ENCODE measurements at places on chromosomes 1 and 21. TPM values are rescaled to one million over a fixed set of nuclear protein-coding genes. Genes with fewer than 3 reads are reported as not detected.

VHLL gene
- total RNA-seq = not detected

FOXO6 gene
- 0.15 TPM for total RNA-seq

OR14K1 gene
- not detected for total RNA-seq

CYP4A11 gene
- total RNA-seq = not detected

CCDC181 gene
- 0.17 TPM for total RNA-seq

LCE2A gene
- total RNA-seq = not detected

CASQ2 gene
- total RNA-seq = not detected

KPRP gene
- total RNA-seq = not detected

MX1 gene
- total RNA-seq = 138 TPM

DNA sequence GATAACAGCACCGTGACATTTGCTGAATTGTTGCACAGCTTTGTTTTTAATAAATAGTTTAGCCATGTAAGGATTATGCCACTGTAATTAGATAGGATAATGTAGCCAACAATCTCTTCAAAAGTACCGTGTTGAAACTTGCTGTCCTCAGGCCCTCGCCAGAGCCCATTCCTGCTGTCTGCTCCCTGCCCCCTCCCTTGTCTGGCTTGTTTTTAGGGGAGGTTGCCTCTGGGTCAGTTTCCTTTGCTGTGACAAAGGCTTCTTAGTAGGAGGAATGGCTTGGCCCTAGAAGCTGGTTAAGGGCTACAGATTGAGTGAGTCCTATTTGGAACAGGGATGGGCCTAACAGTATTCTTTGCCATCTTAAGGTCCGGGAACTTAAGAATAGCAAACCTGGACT is 107.9 kb downstream of the LMO4 start:
- H3K36me3 ChIP-seq = no peaks in the 10 kb centered on the region
- peaks cover 3% of the 10 kb centered on the region for H3K4me1 ChIP-seq
- H3K27ac ChIP-seq = no peak overlapping the region
- DNase-seq = no peak
- peaks cover 10% of the 10 kb centered on the region for H3K27me3 ChIP-seq
- no peak overlapping the region for H3K4me3 ChIP-seq

DNA sequence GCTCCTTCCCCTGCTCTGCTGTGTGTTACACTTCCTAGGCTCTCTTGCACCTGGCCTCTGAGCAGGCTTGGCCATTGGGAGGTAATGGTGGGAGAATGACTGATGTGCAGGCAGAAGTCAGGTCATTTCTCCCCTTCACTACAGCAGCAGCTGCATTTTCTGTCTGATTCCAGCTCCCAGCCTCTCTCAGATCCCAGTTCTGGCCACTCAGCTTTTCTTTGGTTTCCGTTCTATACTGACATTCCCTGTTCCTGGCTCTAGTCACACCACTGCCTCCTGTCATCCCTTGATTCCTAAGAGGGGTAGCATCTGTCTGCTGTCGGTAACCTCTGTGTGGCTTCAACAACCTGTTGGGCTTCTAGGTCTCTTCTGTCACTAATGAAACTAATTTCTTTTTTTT is 127.7 kb upstream of the HOOK1 start:
- H3K36me3 ChIP-seq = no peaks in the 10 kb centered on the region
- H3K4me3 ChIP-seq = no peak overlapping the region
- H3K27me3 ChIP-seq = no peaks in the 10 kb centered on the region
- no peak overlapping the region for H3K27ac ChIP-seq
- H3K4me1 ChIP-seq = no peaks in the 10 kb centered on the region

GRCh38 chr21:15204970-15205286 is 140.1 kb upstream of the NRIP1 start:
- H3K36me3 ChIP-seq = no peaks in the 10 kb centered on the region
- H3K27ac ChIP-seq = no peak overlapping the region
- DNase-seq = no peak
- H3K4me1 ChIP-seq = no peaks in the 10 kb centered on the region
- no peak overlapping the region for H3K4me3 ChIP-seq

DNA sequence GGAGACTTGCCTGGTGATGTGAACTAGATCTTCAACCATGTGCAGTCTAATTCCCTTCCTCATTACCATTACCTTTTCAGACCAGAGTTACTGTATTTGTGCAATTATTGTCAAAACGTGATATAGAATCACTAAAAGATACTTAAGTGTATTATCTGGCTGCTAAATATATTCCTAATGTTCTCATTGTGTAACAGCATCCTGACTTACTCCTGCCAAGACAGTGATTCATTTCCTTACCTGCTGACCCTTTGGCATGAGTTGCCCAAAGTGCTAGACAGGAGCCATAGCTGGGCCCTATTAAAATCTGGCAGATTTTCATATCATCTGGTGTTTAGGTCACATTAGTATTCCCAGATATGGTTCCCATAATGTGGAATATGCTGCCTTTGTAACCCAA is 598.3 kb upstream of the CAMK1G start:
- H3K4me3 ChIP-seq = no peak overlapping the region
- no peaks in the 10 kb centered on the region for H3K27me3 ChIP-seq
- no peak overlapping the region for H3K27ac ChIP-seq
- H3K4me1 ChIP-seq = peaks cover 21% of the 10 kb centered on the region
- no peak for DNase-seq
- no peaks in the 10 kb centered on the region for H3K36me3 ChIP-seq

GRCh38 chr1:212125654-212126053 is 90.1 kb downstream of the DTL start:
- H3K27ac ChIP-seq = no peak overlapping the region
- peaks cover 3% of the 10 kb centered on the region for H3K4me1 ChIP-seq
- no peak for DNase-seq
- H3K36me3 ChIP-seq = peaks cover 19% of the 10 kb centered on the region

GRCh38 chr1:33337441-33337840 is 16.5 kb upstream of the A3GALT2 start:
- H3K27ac ChIP-seq = no peak overlapping the region
- DNase-seq = no peak
- H3K36me3 ChIP-seq = no peaks in the 10 kb centered on the region
- no peak overlapping the region for H3K4me3 ChIP-seq
- no peaks in the 10 kb centered on the region for H3K27me3 ChIP-seq
- H3K4me1 ChIP-seq = peaks cover 32% of the 10 kb centered on the region

DNA sequence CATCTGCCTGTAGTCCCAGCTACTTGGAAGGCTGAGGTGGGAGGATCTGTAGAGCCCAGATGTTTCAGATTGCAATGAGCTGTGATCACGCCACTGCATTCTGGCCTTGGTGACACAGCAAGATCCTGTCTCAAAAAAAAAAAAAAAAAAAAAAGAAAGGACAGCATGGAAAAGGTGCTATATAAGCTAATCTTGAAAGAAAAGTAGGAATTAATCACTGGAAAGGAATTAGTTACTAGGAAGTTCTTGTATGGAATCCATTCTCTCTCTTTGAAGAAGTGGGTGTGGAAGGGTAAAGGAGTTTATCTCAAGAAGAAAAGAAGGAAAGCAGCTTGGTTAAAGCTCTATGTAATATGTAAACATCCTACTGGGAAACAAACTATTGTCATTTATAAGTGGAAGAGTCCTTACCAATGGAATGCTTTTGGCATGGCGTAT is 339.2 kb downstream of the DPYD start:
- DNase-seq = no peak
- H3K27me3 ChIP-seq = no peaks in the 10 kb centered on the region
- no peak overlapping the region for H3K4me3 ChIP-seq
- H3K4me1 ChIP-seq = no peaks in the 10 kb centered on the region
- peaks cover 15% of the 10 kb centered on the region for H3K36me3 ChIP-seq

- H3K27ac ChIP-seq = no peak overlapping the region
- DNase-seq = no peak
- no peaks in the 10 kb centered on the region for H3K4me1 ChIP-seq
- H3K36me3 ChIP-seq = no peaks in the 10 kb centered on the region
- peaks cover 3% of the 10 kb centered on the region for H3K27me3 ChIP-seq
Observed at GRCh38 chr1:49052102-49052501, 275.4 kb upstream of the BEND5 start.

DNA sequence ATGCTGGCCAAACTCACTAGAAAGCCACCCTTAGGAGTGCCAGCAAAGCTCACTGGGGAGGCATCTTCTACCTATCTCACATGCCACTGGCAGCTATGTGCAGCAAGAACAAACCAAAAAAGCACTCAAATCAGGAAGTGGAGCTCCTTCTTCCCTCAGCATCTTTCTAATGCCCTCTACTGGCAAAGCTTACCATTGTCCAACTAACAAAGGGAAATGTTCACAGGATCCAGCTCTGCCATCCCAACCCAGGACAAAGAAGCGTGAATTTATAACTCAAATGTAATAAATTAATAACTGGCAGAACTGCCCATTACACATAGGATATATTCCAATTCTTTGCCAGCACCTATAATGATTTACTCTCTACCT is 38.9 kb downstream of the LEPR start:
- DNase-seq = peak; percentile 12
- no peaks in the 10 kb centered on the region for H3K27me3 ChIP-seq
- H3K27ac ChIP-seq = no peak overlapping the region
- no peak overlapping the region for H3K4me3 ChIP-seq
- peaks cover 18% of the 10 kb centered on the region for H3K4me1 ChIP-seq

GRCh38 chr1:80170811-80171485 is 1164.4 kb upstream of the ADGRL4 start:
- no peaks in the 10 kb centered on the region for H3K4me1 ChIP-seq
- H3K4me3 ChIP-seq = no peak overlapping the region
- no peak overlapping the region for H3K27ac ChIP-seq
- no peak for DNase-seq
- H3K27me3 ChIP-seq = no peaks in the 10 kb centered on the region
- no peaks in the 10 kb centered on the region for H3K36me3 ChIP-seq

DNA sequence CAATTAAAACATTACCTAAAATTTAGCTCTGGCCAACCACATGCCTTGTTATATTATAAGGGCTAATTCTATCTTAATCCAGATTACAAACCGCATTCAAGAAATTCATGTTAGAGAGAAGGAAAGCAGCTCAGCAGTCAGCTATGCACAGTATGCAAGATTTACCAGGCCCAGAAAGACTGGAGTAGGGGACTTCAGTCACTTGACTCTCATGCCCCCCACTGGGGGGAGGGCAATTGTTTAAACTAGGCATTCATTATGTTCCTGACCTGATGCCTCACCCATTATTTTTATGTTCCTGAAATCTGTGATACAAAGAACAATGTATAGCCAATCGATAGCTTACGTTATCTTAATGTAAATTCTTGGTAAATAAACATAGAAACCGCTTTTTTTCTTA is 96.9 kb downstream of the ZNF644 start:
- no peaks in the 10 kb centered on the region for H3K27me3 ChIP-seq
- peaks cover 19% of the 10 kb centered on the region for H3K36me3 ChIP-seq
- no peak overlapping the region for H3K27ac ChIP-seq
- H3K4me3 ChIP-seq = no peak overlapping the region
- H3K4me1 ChIP-seq = peaks cover 73% of the 10 kb centered on the region
- DNase-seq = no peak

- no peak overlapping the region for H3K27ac ChIP-seq
- H3K4me3 ChIP-seq = no peak overlapping the region
- no peak for DNase-seq
- no peaks in the 10 kb centered on the region for H3K4me1 ChIP-seq
Observed at GRCh38 chr1:62836856-62837540, 53.1 kb downstream of the ATG4C start.

DNA sequence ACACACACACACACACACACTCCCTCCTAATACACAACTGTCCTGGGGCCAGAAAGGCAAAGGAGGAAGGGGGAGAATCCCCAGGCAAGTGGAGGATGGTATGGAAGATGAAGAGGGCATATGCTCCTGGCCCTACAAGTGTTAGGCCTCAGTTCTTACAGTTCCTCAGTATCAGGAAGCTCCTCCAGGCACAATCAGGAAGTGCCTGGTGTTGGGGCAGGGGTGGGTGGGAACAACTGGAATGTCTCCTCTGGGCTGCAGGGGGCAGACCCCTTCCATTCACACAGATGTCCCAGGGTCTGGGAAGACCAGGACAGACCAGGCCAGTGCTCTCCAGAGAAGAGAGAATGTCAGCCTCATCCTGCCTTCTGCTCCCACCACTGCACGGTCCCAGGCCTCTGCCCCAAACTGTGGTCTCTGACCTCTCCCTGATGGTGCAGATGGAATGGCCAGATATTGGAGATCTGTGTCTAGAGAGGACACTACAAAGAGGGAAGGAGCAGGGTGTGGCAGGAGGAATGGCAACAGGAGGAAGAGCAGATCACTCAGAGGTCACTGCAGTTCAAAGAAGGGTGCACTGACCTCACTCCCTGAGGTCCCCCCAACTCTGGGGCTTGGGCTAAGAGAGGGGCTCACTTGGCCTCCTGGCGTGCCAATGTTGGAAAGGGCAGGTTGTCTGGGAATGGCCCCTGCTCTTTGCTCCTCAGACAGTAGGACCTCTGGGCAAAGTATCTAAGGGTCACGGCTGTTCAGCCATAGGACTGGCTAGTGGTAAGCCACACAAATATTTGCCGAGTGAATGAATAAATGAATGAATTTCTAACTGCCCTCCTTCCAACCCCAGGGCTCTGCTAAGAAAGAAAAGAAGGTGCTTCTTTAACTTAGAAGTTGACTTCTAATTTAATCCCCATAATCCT is 2.5 kb upstream of the DENND2D start:
- peak overlapping the region; percentile 99 for H3K27ac ChIP-seq
- H3K4me1 ChIP-seq = peaks cover 44% of the 10 kb centered on the region
- DNase-seq = no peak
- H3K4me3 ChIP-seq = peak overlapping the region; percentile 98

DNA sequence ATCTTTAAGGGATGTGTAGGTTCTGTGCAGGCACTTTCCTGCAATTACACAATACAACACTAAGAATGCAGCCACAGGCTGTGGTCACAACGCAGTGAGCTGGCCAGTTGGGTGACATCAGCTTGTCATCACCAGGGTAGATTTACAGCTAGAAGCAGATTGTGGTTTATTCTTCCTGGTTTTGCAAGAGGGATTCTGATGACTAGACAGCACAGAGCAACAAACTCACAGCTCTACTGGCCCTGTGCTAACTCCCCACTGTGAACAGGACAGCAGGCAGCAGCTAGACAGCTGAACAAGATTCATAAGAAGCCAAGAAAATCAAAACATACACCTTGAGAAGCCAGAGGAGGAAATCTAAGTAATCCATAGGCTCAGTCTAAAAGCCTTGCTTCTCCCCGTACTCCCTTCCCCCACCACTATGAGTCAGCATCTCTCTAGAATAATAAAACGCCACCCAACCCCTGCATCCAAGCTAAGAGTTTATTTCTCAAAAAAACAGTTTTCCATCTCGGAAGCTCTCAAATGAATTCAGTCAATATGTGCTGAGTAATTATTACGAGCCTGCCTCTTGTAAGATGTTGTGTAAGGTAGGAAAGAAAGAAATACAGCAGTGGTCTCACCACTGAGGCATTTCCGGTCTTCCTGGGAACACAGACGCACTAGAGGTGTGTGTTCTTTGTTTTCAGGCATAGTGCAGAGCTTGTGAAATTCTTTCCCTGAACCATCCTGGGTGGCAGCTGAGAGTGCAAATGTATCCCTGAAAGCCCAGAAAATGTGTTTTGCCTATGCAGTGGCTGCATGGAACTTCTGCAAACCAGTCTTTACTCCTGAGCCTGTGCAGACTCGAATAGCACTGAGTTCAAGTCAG is 162.8 kb downstream of the NTPCR start:
- H3K27ac ChIP-seq = no peak overlapping the region
- H3K36me3 ChIP-seq = peaks cover 38% of the 10 kb centered on the region
- H3K4me1 ChIP-seq = peaks cover 13% of the 10 kb centered on the region
- no peaks in the 10 kb centered on the region for H3K27me3 ChIP-seq
- peak; percentile 32 for DNase-seq

Measured in activated naive CD4-positive, alpha-beta T cell treated with anti-CD3 and anti-CD28 coated beads for 36 hours (primary cell).